ENCODE measurements at places on chromosomes 3 and 15. TPM values are rescaled to one million over a fixed set of nuclear protein-coding genes. Genes with fewer than 3 reads are reported as not detected.

HDDC3 gene
- 11.9 TPM for total RNA-seq

VPS39 gene
- 31.1 TPM for total RNA-seq

GOLGA6L10 gene
- 0.80 TPM for total RNA-seq

CSPG4 gene
- total RNA-seq = 16.4 TPM

Measured in LHCN-M2 (cell line).